Retinal pigment epithelial cell (primary cell): ENCODE measurements at places on chromosomes 4 and X.

DNA sequence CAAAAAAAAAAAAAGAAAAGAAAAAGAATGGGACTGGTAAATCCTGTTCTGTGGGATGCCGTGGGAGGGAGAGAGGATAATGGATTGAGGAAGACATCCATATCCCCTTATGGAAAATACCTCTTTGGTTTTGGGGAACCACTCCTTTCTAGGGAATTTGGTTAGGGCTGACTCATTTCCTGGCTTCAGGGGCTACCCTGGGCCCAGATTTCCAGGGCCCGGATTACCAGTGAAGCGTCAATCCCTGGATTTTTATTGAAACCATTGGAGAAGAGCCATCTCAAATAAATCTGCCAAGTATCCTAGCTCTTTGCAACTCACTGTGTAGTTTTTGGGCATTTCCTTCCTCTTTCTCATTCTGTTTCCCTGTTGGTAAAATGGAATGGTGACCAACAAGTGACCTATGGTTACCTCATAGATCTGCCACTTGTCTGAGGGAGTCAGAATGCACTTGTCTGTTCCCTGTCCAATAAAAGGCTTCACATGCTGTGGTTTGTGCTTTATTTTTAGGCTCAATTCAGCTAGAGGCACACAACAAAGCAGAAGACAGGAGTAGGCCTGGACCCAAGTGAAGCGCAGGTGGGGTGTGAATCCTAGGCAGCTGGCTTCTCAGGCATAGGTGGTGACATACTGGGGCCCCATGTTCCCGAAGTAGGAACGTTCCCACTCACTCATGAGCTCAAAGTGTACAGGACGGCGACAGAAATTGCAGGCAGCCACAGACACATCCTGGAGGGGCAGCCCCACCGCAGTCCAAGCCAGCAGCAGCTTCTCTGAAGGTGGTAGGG is 8.6 kb downstream of the APEX2 start:
- no peak for DNase-seq

DNA sequence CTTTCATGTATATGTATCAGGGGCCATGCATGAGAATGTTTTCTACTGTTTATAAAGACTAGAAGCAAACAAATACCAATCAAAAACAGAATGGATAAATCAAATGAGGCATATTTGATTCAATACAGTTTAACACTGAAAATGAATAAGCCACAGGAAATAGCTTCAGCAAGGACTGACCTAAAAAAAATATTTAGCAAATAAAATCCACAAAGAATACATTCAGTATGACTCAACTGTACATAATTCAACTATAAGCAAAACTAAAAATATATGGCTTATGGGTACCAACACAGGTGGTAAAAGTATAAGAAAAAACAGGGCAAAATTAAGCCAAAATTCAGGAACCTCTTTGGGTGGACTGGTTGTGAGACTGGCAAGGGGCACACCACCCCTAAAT is 112.9 kb downstream of the KCNIP4 start:
- no peak for DNase-seq

GRCh38 chrX:15298201-15298600 is 17.2 kb downstream of the ASB11 start:
- no peak for DNase-seq

- DNase-seq, result no peak
Observed at GRCh38 chrX:155143959-155144548, 72.2 kb upstream of the VBP1 start.

GRCh38 chr4:37741564-37741963 is 55.4 kb upstream of the RELL1 start:
- DNase-seq, result no peak

- no peak for DNase-seq
Observed at GRCh38 chrX:17488036-17488435, 113.0 kb downstream of the NHS start.

GRCh38 chrX:64996805-64997204 is 20.6 kb upstream of the ZC4H2 start:
- no peak for DNase-seq

DNA sequence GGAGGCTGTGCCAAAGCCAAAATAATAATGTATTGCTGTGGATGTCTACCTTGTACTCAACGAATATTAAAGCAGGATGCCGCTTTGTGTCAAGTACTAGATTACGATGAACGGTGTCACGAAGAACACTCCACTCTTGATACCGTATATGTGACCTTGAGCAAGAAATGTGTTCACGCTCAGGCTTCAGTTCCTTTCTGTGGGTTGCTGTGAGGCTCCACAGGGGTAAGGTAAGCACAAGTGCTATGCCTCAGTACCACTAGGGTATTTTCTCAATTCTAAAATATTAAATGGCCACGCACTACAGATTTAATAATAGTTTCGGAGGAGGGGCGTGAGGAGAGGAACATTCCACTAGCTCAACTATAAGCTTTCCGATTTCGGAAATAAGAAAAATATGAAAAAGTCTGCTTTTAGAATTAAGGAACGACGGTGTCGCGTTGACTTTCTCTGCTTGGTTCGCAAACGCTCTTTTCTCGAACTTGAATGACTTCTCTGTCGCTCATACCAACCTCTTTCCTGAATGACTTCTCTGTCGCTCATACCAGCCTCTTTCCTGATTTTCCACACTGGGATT is 607 bp upstream of the SCOC start:
- DNase-seq, result no peak

DNA sequence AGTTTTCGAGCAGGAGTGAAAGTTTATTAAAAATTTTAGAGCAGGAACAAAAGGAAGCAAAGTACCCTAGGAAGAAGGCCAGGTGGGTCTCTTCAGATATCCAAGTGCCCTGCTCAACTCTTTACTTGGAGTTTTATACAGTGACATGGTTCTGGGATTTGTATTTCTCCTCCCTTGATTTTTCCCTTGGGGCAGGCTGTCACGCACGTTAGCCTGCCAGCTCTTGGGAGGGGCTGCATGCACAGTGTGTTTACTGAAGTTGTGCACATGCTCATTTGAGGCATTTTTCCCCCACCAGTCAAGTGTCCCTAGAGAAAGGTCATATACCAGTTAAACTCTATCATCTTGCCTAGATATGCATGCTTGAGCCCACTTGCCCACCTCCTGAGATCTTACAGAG is 102.5 kb upstream of the GABRA2 start:
- DNase-seq, result no peak
